ENCODE measurements at places on chromosomes 2 and 18.

DNA sequence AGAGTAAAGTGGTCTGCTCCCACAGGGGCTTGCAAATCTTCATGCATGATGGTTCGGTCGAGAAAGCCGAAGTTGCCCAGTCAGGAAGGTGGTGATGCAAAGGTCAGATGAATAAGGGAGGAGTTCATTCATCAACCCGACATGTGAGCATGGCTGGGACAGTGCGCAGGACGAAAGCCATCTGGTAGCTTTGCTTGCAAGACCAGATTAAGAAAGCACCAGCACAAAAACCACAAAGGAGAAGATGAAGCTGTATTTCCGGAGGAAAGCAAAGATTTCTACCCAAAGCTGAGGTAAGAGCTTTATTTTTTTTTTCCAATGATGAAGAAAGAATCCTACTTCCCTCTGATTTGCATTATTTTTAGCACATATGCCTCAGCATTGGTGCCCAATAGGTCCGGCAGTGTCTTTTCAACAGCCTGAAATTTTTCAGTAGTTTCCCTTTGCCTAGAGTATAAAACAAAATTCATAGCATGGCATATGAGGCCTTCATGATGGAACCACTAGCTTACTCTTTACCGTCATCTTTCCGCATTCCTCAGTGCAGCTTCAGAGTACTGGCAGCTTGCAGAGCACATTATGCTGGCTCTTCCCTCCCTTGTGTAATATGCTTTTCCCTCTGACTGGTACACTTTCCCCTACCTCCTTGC lies 112.0 kb upstream of the THOC1 start:
- DNase-seq: no peak

GRCh38 chr2:25250331-25251070 lies 82.1 kb upstream of the POMC start:
- DNase-seq: no peak

DNA sequence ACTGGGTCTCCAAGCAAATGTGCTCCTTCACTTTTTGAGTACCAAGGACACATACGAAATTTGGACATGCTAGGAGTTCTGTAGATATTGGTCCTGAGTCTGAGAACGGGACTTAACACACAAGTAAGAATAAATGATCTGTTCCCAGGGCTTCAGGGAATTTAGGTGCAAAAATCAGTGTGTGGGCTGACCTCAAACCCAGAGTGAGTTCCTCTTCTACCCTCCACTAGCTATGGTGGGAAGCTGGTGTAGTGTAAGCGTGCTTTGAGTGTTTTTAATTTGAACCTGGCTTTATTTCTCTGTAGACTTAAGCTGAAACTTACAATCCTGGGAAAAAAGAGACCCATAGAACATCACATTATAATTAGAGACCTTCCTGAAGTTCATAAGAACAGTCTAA lies 50.5 kb downstream of the MYO3B start:
- DNase-seq: no peak

DNA sequence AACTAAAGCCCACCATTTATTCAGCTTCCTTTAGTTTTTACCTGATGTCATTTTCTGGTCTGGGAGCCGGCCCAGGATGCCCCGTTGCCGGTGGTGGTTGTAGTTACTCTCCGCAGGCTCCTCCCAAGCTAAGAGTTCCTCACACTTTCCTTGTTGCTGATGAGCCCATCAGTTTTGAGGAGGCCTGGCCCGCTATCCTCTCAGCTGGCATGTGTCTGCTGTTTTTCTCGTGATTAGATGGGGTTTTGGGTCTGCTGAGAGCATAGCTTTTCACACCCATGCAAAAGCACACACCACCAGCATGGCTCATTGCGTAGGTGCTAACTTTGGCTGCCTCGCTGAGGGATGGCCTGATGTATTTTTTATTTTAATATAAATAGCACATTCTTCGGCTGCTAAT lies 72.1 kb downstream of the PSMG2 start:
- no peak for DNase-seq

DNA sequence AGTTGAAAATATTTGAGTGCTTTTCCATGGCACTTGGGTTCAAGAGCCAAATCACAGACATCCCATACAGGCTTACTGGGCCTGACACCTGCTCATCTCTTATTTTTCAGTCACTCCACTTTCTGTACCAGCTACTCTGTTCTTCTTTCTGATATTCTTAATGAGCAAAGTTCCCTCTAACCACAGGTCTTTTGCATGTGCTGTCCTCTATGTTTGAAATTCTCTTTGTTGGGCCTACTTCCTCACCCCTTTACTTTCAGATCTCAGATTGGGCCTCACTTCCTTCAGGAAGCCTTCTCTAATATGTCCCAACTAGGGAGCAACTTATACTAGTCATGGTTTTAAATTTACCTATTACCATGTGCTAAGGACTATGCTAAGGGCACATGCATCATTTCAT lies 81.8 kb upstream of the RBMS1 start:
- no peak for DNase-seq

- DNase-seq: no peak
Measured at GRCh38 chr2:115910270-115910669, 1467.8 kb downstream of the DPP10 start.

DNA sequence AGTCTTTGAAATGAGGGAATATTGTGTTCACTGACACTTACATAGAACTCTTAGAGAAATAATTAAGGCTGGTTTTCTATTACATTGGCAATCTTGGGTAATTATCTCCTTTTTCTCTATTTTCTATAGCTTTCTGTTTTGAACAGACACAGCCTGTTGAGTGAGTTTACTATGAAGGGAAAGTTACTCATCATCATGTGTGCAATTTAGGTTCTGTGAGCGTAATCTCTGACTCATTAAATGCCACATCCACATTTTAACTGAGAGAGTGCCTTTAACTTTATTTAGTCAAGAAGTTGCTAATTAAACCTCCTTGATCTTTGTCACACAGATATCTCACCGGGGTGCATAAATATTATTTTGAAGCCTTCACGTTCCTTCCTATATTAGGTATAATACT lies 174.0 kb upstream of the SLC8A1 start:
- no peak for DNase-seq
